ENCODE measurements at places on chromosomes 13 and 19. TPM values are rescaled to one million over a fixed set of nuclear protein-coding genes. Genes with fewer than 3 reads are reported as not detected.

DNA sequence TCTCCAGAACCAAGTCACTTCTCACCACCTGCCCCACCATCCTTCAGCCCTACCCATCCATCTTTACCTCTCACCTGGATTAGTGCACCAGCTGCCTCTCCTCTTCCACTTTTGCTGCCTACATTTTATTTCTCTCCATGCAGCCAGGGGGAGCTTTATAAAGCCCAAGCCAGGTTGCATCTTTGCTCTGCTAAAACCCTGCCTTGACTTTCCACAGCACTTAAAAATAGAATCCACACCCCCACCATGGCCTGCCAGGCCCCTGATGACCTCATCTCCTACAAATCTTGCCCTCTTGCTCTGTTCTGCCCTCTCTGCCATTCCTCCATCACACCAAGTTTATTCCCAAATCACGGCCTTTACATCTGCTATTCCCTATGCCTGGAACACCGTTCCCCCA, 1.8 kb downstream of the HOOK2 start:
- peak; percentile 70 for DNase-seq

The HSPB6 gene
- total RNA-seq, result not detected

GRCh38 chr13:91313103-91313502, 34.4 kb upstream of the MIR17HG start:
- peak; percentile 77 for DNase-seq

The S1PR5 gene
- not detected for total RNA-seq

DNA sequence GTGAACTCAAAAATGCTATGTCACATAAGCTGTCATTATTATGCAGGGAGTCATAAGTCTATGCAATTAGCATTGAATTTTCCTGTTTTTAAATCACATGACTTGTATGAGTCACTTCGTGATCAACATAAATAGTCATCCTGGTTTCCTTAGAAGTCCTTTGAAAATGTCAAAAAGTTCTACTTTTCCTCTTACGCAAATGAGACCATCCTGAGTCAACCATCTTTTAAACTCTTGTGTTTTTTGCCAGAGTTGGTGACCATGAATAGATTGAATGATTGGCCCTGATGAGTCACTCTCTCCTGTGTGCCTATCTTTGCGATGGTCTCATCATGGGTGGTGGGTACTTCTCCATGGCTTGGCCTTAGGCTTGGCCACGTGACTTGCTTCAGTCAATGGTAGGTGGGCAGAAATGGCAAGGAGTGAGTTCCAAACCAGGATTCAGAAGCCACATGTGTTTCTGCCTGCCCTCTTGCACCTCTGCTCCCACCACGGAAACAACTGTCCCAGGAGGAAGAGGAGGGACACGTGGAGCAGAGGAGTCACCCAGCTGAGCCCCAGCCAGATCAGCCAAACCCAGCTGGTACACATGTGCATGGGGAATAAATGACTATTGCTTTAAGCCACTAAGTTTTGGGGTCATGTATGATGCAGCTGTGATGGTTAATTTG, 123.5 kb upstream of the CACNA1A start:
- no peak for DNase-seq

DNA sequence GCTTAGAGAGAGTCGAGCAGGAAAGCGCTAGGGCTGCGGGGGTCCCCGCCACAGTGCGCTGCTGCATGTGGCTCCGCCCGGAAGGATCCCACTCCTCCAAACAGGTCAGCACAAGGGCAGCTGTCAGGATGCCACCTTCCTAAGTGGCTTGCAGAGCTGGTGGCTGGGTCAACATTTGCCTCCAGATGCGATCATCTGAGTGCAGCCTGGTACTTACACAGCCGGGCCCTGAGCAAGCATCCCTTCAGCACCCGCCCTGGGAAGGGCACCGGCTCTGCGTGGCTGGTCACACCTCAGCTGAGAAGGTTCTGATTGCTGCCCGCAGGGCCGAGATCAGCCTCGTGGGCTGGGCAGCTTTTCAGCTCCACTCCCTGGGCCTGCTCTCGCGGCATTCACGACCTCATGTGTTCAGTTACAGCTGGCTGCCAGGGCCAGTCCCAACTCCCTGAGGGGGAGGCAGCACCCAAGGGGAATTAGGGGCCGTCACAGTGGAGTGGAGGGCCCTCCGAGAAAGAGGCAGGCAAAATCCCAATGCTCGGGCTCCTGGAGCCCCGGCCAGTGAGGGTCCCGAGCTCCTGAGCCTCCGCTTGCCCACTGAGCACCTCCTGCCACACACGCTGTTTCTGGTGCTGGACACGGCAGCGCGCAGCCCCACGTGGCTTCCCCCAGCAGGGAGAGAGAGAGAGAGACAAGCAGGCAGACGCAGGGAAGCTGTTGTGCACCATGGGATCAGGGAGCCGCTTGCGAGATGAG, 26.8 kb downstream of the AP1M1 start:
- DNase-seq, result no peak

The TNFSF13B gene
- 2.7 TPM for total RNA-seq

The C19orf67 gene
- 0.54 TPM for total RNA-seq

The RNF17 gene
- total RNA-seq, result not detected

The KXD1 gene
- 124 TPM for total RNA-seq

The SLC25A41 gene
- total RNA-seq, result 0.24 TPM

GRCh38 chr19:46270521-46271256, 26.2 kb upstream of the HIF3A start:
- no peak for DNase-seq

DNA sequence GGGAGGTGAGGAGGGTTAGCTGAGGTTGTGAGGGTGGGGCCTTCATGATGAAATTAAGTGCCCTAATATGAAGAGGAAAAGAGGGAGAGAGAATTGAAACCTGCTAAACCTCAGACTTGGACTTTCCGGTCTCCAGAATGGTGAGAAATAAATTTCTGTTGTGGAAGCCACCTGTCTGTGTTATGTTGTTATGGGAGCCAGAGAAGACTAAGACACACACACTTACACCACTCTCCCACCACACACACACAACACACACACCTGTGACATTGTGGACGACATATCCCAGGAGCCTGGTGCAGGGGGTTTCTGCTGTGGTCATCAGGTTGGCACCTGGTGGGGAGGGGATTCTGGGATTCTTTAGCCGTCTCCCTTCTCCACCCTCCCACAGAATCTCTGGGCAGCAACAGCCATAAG, 14.0 kb downstream of the KLK4 start:
- no peak for DNase-seq

The IGFLR1 gene
- total RNA-seq, result 75.2 TPM

The FCAR gene
- not detected for total RNA-seq

The SRRM5 gene
- 0.37 TPM for total RNA-seq

The FLT3LG gene
- total RNA-seq, result 57.6 TPM

GRCh38 chr13:52366291-52366690, 39.7 kb downstream of the THSD1 start:
- no peak for DNase-seq

The IZUMO2 gene
- not detected for total RNA-seq

Data from activated CD4-positive, alpha-beta T cell treated with anti-CD3 and anti-CD28 coated beads, Interleukin-2, amount 10 ng/mL, durations not matched to agents 24 days and 14 days (primary cell).